ENCODE measurements at places on chromosomes 3 and 15.

DNA sequence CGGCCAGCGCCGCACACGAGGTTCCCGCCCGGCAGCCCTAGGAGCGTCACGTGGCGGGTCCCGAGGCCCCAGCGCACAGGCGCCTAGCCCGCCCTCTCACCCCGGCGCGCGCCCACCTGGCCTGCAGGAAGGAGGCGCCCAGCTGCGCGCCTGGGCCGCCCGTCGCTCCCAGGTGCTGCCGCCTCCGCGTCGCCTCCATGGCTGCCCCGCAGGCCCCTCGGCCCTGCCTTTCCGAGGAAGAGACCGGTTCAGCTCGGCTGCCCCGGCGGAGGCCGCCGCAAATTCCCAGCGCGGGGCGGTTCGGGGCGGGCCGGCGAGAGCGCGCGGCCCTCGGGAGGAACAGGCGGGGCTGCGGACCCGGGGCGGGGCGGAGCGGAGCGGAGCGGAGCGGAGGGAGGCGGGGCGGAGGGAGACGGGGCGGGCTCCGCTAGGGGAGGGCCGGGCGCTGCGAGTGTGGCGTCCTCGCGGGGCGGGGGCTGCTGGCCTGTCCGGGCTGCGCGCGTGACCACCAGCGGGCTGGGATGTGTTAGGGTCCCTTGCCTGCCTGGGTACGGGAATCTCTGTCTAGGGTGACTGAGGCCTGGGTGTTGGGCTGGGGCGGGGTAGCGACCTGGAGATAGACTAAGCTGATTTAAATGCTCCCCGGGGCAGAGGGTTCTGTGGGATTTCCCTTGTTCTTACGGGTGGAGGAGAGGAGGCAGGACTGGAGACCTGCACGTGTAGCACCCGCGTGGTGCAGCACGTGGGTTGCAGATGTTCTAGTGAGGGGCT lies at the start of gene CLN6:
Gene CLN6 (minus strand): TSS at position 343 of the 771 bp plus-strand sequence. CDS start 144 bp downstream, at position 199.
- DNase-seq, result peak; percentile 86

DNA sequence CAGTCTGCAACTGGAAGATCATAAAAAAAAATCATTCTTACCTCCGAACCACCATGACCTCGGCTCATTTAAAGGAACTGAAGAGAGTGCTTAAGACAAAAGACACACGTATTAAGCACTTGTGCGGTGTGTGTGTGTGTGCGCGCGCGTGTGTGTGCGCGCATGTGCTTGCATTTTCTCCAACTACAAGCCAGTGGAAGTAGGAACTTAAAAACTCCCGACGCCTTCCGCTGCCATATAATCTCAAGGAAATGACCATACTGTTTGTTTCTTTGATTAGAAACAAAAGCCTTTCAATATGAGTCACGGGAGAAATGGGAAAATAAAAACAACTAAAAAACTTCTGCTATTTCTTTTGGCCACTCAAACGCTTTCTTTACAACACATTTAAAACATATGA lies 32.4 kb downstream of the FRMD4B start:
- DNase-seq, result no peak

DNA sequence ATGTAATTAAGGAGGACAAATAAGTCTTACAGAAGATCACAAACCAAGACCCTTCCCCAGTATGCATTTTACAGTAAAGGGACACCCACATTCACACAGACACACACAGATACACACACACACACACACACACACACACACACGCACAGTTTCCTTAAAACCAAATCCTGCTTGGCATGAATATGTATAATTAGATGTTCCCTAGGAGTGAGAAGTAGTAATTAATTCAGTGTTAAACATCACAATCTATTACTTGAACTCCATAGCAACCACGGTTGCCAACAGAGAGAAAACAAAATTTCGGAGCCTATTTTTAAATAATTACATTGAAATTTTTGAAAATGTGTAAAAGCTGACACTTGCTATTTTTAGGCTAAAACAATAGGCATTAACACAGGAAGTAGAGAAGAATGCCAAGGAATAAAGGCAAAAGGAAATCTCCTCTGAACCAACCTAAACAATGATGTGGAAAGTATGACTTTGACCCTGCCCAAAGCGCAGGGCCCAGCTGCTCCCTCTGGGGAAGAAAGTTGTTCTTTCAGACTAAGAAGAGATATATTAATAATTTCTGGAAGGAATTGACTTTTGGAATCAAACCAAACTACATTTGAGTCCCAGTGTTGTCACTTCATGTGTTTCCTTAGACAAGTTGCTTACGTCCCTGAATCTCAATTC lies 215.3 kb downstream of the CPNE4 start:
- no peak for DNase-seq

DNA sequence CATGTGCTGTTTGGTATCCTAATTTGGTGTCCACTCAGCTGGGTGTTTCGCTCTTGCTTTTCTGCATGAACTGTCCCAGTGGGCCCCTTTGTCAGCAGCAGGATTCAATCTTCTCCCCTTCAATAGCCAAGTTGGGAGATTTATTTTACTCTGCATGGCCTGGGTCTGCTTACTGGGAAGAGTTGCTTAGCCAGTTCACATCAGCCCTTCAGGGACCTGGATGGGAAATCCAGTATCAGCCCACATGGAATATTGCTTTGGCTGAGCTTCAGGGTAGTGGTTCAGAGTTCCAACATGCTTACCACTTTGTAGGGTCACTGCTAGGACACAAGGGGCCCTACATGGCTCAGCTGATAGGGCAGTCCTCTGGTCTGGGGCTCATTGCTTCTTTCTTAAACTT lies 93.0 kb upstream of the BOC start:
- DNase-seq, result no peak

DNA sequence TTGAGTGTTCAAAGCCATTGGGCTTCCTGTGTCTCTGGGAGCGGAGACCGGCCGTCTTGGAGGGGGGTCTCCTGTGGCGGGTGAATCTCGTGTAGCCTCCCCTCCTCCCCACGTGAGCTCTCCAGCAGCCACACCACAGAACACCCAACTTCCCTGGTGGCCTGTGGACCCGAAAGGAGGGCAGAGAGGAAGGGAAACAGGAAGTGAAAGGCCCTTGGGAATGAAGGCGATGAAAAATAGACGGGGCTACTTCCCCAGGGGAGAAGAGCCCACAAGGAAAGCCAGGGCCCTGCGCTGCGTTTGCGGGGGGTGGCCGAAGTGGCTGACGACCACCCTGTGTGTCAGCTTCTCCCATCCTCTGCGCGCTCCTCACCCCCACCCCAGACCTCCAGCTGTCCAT lies 5.4 kb downstream of the ANKRD63 start:
- no peak for DNase-seq

- DNase-seq, result no peak
Measured at GRCh38 chr15:76195506-76196268, 115.6 kb downstream of the ETFA start.

DNA sequence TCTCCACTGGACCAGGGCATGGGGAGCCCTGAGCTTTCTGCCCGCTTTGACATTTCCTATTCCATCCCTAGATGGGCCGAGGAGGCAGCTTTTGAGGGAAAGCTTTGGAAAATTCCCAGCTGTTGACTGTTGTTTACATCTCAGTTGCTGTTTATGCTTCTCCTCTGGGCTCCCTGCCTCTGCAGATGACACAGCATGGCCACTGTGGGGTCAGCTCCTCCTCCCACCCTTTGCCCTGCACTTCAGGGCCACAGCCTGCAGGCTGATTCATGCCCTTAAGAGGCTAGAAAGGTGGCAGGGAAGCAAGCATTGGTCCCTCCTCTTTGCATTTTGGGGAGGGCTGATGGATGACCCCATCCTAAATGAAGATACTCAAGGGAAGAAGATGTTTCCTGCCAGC lies 8.5 kb upstream of the CTXND1 start:
- no peak for DNase-seq

GRCh38 chr3:61589856-61590255 lies 28.5 kb downstream of the PTPRG start:
- DNase-seq, result no peak

DNA sequence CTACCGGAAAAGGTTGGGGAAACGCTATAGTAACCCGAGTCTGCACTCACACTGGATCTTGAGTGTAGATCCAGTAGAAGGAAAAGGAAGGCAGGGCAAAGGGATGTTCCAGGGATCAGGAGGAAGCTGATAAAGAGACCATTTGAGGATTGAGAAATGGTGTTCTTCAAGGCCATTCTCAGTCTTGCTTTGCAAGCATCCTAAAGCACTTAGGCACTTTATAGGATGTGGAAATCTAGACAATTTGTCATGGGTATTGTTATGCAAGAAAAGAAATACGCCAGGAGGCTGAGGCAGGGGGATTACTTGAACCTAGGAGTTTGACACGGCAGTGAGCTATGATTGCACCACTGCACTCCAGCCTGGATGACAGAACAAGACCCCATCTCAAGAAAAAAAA lies 13.2 kb upstream of the SCAMP5 start:
- no peak for DNase-seq

DNA sequence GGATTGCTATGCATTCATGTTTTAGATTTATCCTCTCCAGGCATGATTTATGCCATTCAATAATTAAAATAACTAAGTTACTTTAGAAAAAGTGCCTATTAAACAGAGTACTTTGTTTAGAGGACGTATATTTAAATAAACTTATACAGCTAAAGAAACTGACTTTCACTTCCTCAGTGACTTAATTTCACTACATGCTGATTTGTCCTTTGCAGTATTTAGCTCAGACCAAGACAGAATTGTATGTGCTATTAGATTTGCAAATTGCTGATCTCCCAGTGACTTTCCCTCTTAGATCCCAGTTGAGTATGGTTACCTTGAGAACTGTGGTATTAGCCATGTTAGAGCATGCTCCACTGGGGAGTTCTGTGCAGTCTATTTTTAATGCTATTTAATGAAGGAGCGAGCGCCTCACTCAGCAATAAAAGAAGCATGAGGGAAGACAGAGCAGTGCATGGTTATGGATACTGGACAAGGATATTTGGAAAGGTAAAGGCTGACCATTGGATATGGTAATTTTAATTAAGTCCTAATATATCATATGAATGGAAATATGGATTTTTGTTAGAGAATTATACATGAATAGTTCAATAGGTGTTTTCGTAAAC lies 2.7 kb downstream of the ARPP21 start:
- DNase-seq, result no peak

GRCh38 chr15:70823196-70823595 lies 30.8 kb downstream of the LARP6 start:
- DNase-seq, result no peak

DNA sequence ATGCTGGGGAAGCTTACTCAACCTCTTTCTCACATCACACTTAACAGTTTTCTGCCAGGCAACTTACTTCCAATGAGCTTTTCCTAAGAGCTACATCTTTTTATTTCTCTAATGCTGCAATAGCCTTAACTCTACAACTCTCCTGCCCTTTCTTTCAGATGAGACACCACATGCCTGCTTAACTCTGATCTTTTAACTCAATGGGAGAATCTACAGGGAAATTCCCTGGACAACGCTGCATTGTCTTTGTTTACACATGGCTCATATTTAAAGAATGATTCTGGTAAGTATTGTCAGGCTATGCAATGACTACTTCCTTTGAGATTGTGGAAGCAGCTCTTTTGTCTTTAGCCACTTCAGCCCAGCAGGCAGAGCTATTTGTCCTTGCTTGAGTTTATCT lies 353.1 kb upstream of the BCHE start:
- no peak for DNase-seq

- DNase-seq, result peak; percentile 26
Measured at GRCh38 chr3:119937229-119937628, 155.3 kb downstream of the NR1I2 start.

- no peak for DNase-seq
Measured at GRCh38 chr15:101554115-101554915, 64.8 kb upstream of the PCSK6 start.

DNA sequence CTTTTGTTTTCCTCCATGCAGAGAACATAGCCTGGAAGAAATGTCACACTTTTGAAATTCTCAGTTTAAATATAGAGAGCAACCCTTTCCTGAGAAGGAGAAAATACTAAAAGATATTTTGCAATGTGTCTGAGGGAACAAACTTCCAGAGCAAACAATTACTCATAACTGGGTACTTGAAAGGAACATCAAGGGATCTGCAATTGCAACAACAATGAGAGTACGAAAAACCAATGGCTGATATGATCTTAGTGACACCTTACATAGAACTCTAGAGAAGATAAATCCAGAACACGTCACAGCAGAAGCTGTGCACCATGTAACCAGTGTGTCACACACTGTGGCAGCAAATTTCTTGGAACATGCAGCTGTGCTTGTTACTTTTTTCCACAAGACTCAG lies 14.6 kb upstream of the ARPP21 start:
- DNase-seq, result no peak

- DNase-seq, result no peak
Measured at GRCh38 chr15:33915571-33916407, 52.5 kb upstream of the CHRM5 start.

DNA sequence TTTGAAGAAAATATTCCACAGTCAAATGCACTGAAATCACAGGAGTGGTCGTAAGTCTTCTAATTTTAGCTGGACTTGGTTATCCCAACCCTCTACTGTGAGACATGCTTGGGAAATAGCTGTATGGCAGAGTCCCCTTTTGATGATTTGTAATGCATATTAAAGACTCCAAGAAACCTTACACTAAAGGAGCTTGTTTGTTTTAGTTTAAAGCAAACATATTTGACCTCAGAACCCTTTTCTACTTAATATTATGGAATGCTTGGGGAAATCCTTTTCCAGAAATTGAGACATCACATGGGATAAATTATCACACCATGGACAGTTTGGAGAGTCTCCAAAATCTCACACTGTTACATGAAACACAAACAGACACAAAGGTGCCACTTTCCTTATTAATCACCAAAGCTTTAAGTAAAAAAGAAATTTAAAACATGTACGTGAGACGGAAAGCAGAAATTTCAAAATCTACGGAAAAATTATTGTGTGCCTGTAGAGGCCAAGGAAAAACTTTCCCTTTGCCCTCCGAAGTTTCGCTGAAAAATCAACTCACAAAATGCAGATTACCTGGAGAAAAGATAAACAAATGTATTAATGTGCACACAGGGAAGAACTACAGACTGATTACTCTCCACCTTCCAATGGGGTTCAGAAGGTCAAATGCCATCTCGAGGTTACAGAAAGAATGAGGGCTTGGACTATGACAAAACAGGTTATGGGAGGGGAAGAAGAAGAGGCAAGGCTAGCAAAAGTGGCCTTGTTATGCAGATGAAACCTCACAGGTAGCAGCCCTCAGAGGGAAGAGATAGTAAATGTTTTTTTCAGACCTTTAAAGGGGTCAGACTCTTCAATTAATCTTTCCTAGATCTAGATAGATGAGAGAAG lies 7.0 kb upstream of the CPB1 start:
- no peak for DNase-seq

GRCh38 chr3:181699171-181699903 lies 12.4 kb upstream of the SOX2 start:
- no peak for DNase-seq

DNA sequence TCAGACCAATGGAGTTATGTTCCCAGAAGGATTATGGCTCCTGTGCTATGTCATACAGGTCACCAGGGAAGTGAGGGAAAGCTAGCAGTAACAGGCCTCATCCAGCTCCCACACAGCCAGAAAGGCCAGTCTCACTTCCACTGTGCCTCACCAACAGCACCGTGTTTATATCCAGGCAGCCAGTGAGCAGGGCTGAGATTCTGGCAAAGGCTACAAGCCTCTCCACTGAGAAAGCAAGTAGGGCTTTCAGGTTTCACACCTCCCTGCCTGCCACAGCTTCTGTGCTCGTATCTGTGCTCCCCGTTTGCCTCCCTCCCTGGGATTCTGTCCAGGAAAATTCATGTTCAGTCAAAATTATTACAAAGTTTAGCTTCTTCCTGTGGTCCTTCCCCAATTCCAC lies 14.9 kb upstream of the CFAP20DC start:
- DNase-seq, result no peak

GRCh38 chr3:183484431-183485075 lies 56.1 kb upstream of the MCF2L2 start:
- DNase-seq, result no peak
